GM12892 (cell line): ENCODE measurements at places on chromosomes 7 and 10.

GRCh38 chr10:125057158-125058001 lies 103.0 kb downstream of the CTBP2 start:
- DNase-seq: no peak

GRCh38 chr7:110922906-110923305 lies 168.0 kb upstream of the LRRN3 start:
- no peak for DNase-seq

- DNase-seq: no peak
Observed at GRCh38 chr7:128815289-128815942, 14.8 kb upstream of the FLNC start.

DNA sequence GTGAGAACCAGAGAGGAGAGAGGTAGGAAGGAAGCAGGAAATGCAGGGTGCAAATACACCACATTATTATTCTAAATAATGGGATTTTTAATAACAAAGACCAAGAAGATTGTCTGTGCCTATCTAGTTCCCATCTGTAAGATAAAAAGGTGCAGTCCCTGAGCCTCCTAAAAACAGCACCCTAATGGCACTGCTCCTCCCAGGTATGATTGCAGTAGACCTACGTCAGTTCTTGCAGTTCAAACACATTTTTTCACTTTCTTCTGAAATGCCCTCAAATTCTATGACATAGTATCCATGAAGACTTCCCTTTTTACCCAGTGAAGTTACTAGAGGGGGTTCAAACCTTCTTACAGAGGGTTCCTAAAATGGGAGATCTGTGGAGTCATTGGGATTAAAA lies 70.6 kb downstream of the FIGNL1 start:
- DNase-seq: no peak

GRCh38 chr10:104199567-104199966 lies 32.6 kb downstream of the CFAP43 start:
- no peak for DNase-seq

DNA sequence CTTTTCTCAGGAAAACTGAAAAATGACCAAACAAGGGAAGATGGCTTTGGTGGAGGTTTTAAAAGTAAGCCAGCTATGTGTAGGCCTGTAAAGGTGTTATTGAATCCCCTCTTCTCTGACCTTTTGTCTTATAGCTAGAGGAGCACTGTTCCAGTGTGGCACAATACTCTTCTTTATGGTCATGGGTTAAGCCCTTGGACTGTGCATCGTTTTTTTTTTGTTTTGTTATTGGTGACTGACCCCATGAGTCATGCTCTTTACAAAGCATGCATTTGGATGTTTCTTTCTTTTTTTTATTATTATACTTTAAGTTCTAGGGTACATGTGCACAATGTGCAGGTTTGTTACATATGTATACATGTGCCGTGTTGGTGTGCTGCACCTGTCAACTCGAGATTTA lies 19.6 kb upstream of the FAM25A start:
- no peak for DNase-seq

GRCh38 chr7:95472581-95473161 lies 13.1 kb upstream of the ASB4 start:
- no peak for DNase-seq

GRCh38 chr7:121510302-121510701 lies 114.2 kb upstream of the FAM3C start:
- DNase-seq: no peak

DNA sequence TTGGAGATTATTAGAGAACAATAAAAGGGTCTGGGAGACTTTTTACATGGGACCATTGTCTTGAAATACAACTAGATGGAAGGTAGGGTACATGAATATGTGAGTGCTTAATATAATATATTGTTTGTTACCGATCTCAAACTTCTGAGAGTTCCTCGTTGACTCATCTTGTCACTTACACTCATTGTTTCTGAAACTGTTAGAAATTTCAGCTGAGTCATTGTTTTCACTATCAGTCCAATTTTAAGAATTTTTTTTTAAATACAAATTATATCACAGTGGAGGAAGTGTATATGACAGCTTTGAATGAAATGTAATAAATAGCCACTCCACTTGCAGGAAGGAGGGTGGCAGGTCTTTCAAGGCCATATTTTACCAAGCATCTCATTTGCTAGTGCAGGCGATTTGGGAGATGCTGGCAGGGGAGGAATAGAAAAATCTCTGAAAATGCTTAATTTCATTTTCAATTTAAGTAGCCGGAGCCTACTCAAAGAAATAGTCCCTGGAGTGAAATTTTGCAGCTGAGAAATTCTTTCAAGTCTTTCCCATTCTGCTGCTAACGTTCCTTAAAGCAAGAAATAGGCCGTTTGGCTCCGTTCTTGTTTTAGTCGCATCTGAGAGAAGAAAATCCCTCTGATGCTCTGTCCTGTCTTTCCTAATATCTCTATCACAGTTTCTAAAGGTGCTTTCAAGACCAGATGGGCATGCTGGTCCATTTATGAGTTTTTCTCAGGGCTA lies 1404.2 kb upstream of the CELF2 start:
- DNase-seq: no peak

- no peak for DNase-seq
Observed at GRCh38 chr10:82313401-82313800, 438.4 kb downstream of the NRG3 start.
